Renal cortex interstitium (tissue), 15 donors: ENCODE measurements at places on chromosomes 13 and 19. TPM values are rescaled to one million over a fixed set of nuclear protein-coding genes. Genes with fewer than 3 reads are reported as not detected.

GRCh38 chr19:28836421-28836820, 376.5 kb downstream of the UQCRFS1 start:
- DNase-seq: no peak

DNA sequence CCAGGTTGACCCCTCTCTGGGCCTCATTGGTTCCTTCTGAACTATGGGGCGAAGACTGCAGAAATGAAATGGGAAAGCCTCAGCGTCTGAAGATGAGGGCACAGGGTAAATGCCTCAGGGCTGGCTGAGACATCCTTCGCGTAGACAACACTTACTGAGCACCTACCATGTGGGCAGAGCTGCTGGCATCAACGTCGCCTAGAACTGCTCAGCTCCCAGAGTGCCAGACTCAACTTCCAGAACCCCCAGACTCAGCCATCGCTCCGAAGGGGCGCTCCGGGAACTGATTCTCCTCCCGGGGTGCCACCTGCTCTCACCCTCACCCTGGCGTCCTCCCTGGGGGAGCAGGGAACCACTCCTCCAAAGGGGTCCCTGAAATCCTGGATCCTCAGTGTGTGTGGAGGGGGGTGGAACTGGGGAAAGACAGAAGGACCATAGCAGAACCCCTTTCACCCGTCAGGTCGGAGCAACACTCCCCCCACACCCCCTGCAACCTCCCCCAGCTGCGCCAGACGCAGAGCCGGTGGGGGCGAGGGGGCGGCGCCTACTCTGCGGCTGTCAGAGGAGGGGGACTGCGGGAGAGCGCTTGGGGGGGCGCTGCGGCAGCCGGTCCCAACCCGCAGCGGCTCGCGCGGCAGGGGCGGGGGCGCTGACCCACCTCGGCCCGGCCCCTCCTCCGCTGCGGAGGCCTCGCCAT, 8.2 kb upstream of the NFIC start:
- DNase-seq: no peak

ACER1 gene
- polyA plus RNA-seq: 0.17 TPM

DNA sequence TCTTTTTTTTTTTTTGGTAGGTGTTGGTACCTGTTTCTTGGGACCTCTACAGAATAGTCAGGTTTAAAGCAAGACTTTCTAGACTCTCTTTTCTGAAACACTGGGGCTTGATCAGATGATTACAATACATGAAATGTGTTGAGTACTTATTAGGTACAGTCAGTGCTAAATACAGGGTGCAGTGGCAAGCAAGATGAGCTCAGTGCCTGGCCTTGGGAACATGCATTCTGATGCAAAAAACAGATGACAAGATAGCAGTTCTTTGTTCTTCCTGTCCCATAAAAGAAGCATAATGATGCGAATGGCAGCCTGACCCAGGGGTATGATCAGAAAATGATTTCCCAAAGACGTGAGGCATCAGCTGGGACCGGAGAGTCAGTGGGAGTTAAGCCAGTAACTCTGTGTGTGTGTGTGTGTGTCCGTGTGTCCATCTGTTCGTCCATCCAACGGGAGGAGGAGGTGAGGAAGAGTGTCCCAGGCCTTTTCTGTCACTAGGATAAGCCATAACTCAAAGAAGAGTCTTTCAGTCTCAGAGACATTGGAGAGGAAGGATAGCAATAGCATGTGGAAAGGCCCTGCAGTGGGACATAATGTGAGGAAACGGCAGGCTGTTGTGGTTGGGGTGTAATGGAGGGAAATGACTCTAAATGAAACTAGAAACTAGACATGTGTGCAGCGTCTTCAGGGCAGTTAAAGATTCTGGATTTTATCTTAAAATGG, 32.2 kb downstream of the SLAIN1 start:
- DNase-seq: no peak

DNA sequence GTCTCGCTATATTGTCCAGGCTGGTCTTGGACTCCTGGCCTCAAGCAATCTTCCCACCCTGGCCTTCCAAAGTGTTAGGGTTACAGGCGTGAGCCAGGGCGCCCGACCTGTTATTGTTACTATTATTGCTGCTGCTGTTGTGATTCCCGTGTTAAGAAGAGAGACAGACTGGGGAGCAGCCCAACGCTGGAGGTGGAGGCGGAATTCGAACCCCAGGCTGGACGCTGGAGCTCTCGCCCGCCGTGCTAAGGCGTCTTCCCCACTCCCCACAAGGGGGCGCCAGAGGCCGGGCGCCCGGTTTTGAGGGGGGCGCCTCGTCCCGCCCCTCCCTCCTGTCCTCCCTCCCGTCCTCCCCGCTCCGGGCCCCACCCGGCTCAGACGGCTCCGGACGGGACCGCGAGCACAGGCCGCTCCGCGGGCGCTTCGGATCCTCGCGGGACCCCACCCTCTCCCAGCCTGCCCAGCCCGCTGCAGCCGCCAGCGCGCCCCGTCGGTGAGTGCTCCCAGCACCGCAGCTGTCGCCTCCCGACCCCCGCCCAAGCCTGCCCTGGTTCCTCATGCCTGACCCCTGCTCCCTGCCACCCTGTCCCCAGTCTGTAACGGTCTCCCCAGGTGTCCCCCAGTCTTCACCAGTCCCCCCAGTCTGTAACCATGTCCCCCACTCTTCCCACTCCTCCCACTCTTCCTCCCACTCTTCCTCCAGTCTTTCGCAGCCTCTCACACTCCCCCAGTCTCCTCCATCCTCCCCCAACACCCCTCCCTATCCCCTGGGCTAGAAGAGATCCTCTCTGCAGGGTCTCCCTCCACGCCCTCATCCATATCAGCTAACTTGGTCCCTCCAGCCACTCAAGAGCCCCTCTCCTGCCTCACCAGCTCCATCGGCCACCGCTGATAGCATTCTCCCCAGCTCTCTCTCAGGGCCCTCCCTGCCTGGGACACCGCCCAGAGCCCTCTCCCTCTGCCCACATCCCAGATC, at the start of gene EHD2:
Gene EHD2 (plus strand): TSS at position 377 of the 976 bp plus-strand sequence. CDS start 3,191 bp downstream, outside the sequence.
- no peak for DNase-seq

DNA sequence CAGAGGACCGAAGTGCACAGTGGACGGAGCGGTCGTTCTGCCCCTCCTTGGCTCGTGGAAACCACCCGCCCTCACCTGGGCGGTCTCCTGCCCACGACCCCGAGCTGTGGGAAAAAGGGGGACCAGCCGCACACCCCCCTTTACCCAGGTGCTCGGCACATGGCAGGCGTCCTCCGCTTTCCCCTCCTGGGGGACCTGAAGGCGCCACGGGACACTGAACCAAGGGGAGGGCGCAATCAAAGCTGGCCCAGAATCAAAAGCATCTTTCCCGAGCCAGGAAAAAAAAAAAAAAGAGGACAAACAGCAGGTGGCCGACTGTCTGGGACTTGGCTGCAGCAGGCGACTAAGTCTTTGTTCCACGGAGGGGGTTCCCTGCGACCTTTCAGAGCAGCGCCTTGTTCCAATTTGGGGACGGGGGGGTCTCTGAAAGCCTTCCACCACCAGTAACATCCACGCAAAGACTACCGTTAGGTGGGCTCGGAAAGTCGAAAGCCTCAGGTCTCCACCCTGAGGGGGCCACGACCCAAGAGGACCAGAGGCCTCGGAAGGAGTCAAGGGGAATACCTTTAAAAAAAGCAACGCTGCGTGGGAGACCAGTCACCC, 1.1 kb downstream of the MBD3 start:
- DNase-seq: no peak

DNA sequence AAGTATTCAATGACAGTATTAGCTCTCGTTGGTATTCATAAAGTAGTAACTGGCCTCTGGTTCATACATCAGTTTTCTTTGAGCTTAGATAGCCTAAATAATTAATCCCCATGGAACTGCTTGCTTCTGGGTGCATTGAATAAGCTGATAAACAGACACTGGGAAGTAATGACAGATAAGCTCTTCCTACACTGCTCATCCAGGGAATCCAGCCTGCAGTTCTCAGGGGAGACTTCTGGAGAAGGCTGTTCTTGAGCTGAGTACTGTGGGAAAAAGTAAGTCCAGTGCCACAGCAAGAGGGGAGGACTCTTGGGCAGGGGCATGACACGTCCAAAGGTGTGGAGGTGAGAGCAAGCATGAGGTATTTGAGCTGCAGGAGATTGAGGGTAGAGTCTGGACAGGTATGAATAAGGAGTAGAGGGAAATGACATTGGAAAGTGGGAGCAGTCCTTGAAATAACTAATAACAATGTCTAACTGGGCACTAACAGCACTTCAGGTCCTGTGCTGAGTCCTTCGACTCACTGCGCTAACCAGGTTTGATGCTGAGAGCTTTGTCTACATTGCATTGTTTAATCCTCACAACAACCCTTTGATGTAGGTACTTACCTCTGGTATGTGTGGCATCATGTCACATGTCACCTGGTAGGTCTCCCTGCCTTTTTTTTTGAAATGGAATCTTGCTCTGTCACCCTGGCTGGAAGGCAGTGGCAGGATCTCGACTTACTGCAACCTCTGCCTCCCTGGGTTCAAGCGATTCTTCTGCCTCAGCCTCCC, 7.2 kb downstream of the GARRE1 start:
- no peak for DNase-seq

GRCh38 chr13:25930653-25931052, 121.2 kb downstream of the SHISA2 start:
- no peak for DNase-seq
